Glutamatergic neuron (in vitro differentiated cells): ENCODE measurements at places on chromosomes 11 and 22.

DNA sequence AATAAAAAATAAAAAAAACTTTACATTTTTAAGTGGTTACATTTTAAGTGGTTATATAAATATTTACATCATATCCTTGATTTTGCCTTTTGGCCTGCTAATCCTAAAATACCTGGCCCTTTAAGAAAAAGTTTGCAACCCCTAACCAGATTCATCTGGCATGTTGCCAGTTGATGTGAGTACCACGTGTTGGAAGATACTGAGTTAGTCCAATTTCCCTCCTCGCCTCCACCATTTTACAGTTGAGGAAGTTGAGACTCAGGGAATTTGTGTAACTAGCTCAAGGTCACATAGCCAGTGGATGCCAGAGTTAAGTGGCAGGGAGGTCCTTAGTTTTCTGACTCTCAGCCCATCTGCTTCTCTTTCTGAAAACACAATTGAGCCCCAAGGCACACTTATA is 5.1 kb downstream of the ELF5 start:
- no peak overlapping the region for H3K4me3 ChIP-seq
- H3K27ac ChIP-seq, result no peak overlapping the region
- no peak for DNase-seq

- peaks cover 13% of the 10 kb centered on the region for H3K4me1 ChIP-seq
- peaks cover 8% of the 10 kb centered on the region for H3K36me3 ChIP-seq
- peaks cover 9% of the 10 kb centered on the region for H3K27me3 ChIP-seq
Observed at GRCh38 chr22:23384923-23385677, 195.0 kb downstream of the IGLL1 start.

- H3K4me3 ChIP-seq, result no peak overlapping the region
- H3K27me3 ChIP-seq, result peaks cover 2% of the 10 kb centered on the region
- DNase-seq, result no peak
- no peaks in the 10 kb centered on the region for H3K4me1 ChIP-seq
Observed at GRCh38 chr11:60717956-60718355, 6.6 kb upstream of the MS4A18 start.

DNA sequence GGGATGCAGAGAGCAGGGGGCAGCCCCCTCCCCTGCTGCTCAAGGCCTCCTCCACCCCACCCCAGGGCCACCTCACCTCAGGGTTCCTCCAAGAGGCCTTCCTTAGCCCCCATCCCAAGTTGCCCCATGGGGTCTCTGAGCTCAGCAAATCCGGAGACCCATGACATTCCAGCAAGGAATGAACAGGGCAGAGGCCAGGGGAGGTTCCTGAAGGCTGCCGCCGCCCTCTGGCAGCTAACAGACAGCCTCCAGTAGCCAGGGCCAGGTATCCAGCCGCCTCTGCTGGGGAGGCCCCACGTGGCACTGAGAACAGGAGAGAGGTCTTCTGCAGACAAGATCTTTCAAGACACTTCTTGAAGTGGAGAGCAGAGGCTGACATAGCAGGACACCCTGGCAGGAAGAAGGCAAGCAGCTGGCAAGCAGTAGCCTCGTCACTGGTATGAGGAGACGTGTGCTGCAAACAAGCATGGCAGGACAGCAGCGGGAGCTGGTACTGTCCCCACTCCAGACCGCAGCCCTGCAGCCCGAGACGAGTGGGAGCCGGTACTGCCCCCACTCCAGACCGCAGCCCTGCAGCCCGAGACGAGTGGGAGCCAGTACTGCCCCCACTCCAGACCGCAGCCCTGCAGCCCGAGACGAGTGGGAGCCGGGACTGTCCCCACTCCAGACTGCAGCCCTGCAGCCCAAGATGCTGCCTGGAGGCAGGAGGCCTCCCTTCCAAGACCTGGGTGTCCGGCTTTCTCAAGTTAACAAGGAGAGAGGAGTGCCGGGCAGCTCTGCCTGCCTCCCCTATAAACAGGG is 190.6 kb downstream of the IGLL1 start:
- no peak for DNase-seq
- H3K27me3 ChIP-seq, result peaks cover 4% of the 10 kb centered on the region
- H3K4me3 ChIP-seq, result no peak overlapping the region
- H3K27ac ChIP-seq, result no peak overlapping the region

GRCh38 chr11:112599856-112600533 is 339.3 kb upstream of the PLET1 start:
- H3K27me3 ChIP-seq, result peaks cover 1% of the 10 kb centered on the region
- no peak for DNase-seq
- no peak overlapping the region for H3K27ac ChIP-seq

DNA sequence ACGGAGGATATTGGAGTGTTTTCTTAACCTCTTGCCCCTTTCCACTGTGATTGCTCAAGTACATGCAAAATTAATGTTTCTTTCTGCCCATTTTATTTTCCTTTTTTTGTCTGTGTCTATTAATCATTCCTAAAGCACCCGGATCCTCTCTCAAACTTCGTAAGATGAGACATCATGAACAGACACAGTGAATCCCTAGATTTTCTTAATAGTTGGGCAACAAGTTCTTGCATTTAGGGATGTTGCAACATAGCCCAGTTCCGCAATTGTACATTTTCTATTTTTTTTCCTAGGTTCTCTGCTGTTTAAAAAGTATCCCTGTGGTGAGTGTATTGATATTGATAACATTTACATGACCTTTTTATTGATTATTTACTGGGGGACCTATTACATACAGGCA is 2.9 kb downstream of the FAM111A start:
- peaks cover 11% of the 10 kb centered on the region for H3K27me3 ChIP-seq
- peaks cover 3% of the 10 kb centered on the region for H3K4me1 ChIP-seq
- H3K36me3 ChIP-seq, result no peaks in the 10 kb centered on the region
- H3K4me3 ChIP-seq, result no peak overlapping the region

DNA sequence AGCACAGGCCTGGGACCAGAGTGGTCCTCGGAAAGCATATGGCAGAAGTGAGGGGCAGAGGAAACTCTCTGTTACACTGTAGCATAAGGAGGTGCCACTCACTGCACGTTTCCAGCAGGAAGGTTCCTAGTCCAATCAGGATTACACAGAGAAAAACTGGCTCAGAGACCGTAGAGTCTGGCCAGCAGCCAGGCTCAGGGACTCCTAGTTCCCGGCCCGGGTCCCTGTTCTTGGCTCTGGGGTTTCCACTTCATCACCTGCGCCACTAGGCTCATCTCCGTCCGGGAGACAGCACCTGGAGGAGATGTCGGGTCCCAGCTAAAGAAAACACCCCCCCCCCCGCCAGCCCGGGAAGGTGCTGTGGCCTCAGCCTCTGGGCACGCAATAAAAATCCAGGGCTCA is 1.1 kb downstream of the TTLL12 start:
- H3K27ac ChIP-seq, result no peak overlapping the region
- H3K4me3 ChIP-seq, result peak overlapping the region; percentile 74
- H3K27me3 ChIP-seq, result peaks cover 7% of the 10 kb centered on the region
- no peak for DNase-seq
- peaks cover 7% of the 10 kb centered on the region for H3K4me1 ChIP-seq

DNA sequence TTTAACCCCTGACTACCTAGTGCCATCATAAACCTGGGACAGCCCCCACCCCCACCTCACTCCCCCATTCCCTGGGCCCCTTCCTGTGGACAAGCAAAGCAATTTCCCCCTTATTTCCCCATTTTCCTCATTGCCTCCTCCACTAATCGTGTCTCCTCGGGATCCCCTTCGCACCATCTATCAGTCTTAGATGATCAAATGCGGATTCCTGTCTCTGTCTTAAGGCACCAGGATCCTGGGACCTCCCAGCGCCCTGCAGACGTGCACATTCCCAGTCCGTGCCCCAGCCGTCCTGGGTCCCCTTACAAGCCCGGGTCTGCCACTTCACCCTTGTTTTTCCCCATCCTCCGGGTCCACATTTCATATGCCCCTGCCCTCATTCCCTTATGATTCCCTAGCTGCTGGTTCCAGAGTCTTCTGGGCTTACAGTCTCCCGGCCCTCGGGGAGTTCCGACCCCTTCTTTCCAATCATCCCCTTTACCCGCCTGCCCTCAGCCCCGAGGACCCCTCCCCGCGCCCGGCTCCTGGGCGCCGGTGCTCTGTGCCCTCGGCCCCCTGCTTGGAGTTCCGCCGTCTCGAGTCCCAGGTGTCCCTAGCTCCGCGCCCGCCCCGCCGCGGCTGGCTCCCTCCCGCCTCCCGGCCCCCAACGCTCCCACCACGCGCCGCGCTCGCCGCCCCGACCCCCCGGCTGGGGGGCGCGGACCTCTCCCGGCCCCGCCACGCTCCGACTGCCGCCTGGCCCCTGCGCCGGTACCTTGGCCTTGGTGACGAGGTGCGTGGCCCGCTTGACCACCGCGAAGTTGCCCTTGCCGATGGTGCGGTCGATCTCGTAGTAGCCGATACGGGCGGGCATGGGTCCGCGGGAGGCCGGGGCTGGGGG is 599 bp downstream of the SIK3 start:
- peaks cover 27% of the 10 kb centered on the region for H3K4me1 ChIP-seq
- H3K27me3 ChIP-seq, result peaks cover 7% of the 10 kb centered on the region
- peak overlapping the region; percentile 40 for H3K27ac ChIP-seq
- DNase-seq, result no peak

DNA sequence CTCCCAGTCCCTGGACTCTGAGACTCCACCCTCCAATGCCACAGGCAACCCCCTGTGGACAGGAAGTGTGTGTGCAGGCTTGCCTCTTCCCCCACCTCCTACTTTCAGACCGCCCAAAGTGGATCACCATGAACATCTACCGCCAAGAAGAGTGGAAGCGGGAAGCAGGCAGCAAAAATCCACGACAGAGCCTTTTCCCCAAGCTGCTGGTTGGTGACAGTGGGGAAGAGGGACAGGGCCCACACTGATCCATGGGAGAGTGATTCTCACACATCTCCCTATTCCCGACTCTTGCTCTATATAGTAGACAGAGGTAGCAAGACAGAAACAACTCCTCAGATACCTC is 53.4 kb upstream of the SPATA19 start:
- H3K27me3 ChIP-seq, result peaks cover 11% of the 10 kb centered on the region
- H3K36me3 ChIP-seq, result peaks cover 5% of the 10 kb centered on the region
- H3K27ac ChIP-seq, result no peak overlapping the region
- H3K4me3 ChIP-seq, result no peak overlapping the region
- peaks cover 25% of the 10 kb centered on the region for H3K4me1 ChIP-seq

GRCh38 chr11:34823197-34823596 is 93.0 kb downstream of the APIP start:
- H3K27ac ChIP-seq, result no peak overlapping the region
- H3K36me3 ChIP-seq, result peaks cover 9% of the 10 kb centered on the region
- H3K4me1 ChIP-seq, result no peaks in the 10 kb centered on the region
- DNase-seq, result no peak

DNA sequence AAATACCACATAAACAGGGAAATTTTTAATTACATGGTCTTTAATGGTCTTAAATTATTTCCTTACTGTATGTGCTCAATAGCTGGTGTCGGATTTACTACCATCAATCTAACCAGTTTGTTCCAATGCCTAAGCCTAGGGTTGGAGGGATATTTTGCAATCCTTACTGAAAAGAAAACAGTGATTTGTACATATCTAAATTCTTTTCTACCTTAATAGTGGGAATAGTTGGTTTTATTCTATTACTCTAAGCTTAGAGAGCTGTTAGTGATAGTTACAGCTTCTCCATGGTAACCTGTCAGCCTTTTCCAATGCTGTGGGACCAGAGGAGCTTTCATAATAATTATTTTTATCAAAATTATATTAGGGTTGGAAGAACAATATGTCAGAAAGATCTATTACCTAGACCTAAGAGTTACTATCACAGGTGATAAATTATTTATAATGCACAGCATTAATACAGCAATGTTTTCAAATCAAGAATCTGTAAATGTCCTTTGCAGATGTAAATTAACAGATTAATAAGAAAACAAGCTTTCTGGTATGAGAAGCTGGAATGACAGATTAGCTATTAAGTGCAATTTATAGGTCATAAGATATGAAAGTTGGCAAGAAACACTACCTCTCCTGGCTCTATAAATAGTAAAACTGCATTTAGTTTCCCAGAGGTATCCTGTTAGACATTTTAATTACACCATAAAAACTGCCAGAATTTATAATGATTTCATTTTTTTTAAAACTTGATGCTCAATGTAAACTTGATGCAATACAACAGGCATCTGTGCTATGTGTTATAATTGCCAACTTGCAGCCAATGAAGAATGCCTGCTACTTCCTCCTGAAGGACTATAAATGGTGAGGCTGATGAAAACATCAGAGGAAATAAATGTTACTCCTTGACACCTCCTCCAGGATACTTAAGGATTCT is 262.0 kb upstream of the PITPNB start:
- no peak overlapping the region for H3K27ac ChIP-seq
- peaks cover 2% of the 10 kb centered on the region for H3K27me3 ChIP-seq
- no peak for DNase-seq
- H3K4me1 ChIP-seq, result peaks cover 7% of the 10 kb centered on the region
- H3K4me3 ChIP-seq, result no peak overlapping the region
- no peaks in the 10 kb centered on the region for H3K36me3 ChIP-seq

- DNase-seq, result no peak
- no peak overlapping the region for H3K4me3 ChIP-seq
- H3K4me1 ChIP-seq, result no peaks in the 10 kb centered on the region
- H3K36me3 ChIP-seq, result no peaks in the 10 kb centered on the region
- H3K27me3 ChIP-seq, result no peaks in the 10 kb centered on the region
Observed at GRCh38 chr11:59660621-59661020, 8.2 kb downstream of the PATL1 start.
